ENCODE measurements at places on chromosomes 7 and 10. TPM values are rescaled to one million over a fixed set of nuclear protein-coding genes. Genes with fewer than 3 reads are reported as not detected.

DNA sequence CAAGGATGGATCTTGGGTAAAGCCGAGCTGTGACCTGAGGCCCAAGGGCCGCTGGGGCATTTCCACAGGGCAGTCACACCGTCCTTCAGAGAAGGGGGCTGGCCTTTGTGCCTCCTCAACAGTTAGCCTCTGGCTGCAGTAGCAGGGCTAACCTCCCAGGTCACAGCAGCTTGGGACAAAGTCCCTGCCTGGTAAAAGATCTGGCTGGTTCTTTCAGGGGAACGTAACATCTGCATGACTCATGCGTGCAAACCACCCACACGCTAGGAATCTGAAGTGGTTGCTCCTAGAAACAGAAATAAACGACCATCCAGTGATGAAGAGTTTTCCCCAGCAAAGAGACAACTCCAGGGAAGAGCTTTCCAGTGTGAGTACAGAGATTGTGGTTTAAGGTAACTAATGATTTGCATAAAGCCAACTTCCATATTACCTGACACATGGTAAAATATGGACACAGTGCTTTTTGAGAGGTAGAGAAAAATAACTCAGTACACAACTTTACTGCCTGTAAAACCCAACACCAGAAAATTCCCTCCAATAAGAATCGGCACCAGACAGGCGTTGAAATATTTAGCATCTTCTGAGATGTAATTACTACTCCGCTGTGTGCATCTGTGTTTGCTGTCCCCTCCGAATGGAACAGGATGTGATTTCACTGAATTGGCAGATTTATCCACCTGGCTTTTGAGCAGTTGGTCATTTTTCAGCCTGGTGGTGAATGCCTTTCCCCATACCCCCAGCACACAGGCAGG lies 84.9 kb upstream of the ADRB1 start:
- DNase-seq = peak; percentile 88

DNA sequence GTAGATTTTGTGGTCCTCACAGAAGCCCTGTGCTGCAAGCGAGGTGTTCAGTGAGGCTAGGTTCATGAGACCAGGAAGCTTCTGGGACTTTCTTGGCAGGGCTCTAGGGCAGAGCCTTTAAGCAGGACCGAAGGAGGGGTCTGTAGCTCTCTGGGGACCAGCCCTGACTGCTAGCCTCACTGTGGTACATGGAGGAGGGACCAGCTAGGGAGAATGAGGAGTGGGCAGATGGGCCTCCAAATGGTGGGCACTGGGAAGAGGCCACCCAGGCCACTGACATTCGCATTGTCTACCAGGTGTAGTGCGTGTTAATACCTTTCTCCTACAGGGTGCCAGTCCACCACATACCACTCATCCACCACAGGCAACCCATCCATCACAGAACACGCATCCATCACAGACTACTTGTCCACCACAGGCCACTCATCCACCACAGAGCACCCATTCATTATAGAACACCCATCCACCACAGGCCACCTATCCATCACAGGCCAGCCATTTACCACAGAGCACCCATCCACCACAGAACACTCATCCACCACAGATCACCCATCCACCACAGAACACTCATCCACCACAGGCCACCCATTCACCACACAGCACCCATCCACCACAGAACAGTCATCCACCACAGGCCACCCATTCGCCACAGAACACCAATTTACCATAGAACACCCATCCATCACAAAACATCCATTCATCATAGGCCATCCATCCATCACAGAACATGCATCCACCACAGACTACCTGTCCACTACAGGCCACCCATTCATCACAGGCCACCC lies 31.6 kb upstream of the ZNF488 start:
- no peak for DNase-seq

- peak; percentile 94 for DNase-seq
These were observed 73.9 kb downstream of the SH3PXD2A start for GRCh38 chr10:103781329-103782061.

Gene TFPI2
- polyA plus RNA-seq = 57.6 TPM
